Posterior vena cava (tissue), 2 donors: ENCODE measurements at places on chromosomes 5 and 9. TPM values are rescaled to one million over a fixed set of nuclear protein-coding genes. Genes with fewer than 3 reads are reported as not detected.

GRCh38 chr5:135482381-135482933 is 30.3 kb upstream of the TIFAB start:
- DNase-seq: no peak

DNA sequence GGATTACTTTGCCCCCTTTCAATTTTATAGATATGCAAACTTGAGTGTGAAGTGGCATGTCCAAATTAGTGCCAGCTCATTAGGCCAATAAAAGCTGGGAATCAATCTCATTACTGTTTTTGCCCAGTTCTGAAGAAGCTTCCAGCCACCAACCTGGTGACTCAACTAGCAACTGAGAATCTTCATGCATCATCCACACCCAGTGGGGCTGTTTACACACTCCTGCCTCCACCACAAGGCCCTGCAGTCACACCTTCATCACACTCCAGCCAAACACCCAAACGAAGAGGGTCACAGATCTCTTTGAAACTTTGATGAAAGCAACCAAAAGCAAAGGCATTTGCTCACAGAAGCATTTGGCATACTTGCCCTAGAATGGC is 41.3 kb upstream of the S1PR3 start:
- DNase-seq: no peak

DNA sequence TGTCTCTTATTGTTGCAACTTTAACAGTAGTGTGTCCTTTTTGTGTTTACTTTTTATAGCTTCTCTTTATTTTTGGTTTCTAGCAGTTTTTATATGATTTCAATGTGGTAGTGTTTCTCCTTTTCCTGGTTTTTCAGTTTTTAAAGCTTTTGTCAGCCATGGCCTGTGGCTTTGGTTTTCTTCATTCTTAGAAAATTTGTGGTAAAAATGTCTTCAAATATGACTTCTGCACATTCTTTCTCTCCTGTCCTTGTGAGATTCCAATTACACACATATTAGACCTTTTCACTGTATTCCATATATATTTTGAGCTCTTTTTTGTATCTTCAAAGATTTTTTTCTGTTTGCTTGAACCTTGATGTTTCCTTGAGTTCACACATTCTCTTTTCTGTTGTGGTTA is 180.5 kb downstream of the CNTLN start:
- DNase-seq: no peak

GRCh38 chr5:163439092-163439425 is 1.7 kb downstream of the CCNG1 start:
- DNase-seq: no peak

GRCh38 chr9:135980926-135981630 is 19.9 kb upstream of the UBAC1 start:
- no peak for DNase-seq

PCDHB13 gene
- total RNA-seq: 3.9 TPM

DNA sequence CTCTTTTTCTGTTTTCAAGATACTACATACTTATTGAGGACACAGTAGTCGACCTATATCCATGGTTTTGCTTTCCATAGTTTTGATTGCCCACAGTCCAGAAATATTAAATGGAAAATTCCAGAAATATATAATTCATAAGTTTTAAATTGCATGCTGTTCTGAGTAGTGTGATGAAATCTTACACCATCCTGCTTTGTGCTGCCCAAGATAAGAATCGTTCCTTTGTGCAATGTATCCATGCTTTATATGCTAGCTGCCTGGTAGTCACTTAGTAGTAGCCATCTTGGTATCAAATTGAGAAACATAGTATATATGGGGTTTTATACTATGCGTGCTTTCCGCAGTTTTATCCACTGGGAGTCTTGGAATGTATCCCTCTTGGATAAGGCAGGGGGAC is 59.0 kb downstream of the CWC27 start:
- no peak for DNase-seq

DNA sequence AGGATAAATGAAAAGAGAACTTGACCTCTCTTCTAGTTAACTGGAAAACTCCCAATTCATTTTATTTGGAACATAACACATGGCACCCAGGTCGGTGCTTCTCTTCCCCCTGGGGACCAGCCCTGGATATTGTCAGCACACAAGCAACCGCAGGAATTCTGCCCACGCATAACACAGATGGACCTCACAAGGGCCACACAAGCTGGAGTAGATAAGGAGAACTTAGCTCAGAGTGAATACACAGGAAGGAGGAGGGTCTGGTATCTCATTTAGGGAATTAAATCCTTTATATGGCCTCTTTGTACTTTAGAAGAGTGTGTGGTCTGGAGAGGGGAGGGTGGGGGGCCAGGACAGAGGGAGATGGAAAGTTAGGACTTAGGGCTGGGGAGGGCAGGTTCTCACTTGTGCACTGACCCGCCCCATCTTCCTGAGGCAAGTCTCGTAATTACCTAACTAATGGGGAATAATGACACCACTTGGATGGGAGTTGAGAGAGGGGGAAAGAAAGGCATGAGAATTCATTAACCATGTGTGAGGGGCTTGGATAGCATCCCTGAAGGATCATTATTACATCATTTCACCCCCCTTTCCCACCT is 341.2 kb upstream of the WWC1 start:
- no peak for DNase-seq

DNA sequence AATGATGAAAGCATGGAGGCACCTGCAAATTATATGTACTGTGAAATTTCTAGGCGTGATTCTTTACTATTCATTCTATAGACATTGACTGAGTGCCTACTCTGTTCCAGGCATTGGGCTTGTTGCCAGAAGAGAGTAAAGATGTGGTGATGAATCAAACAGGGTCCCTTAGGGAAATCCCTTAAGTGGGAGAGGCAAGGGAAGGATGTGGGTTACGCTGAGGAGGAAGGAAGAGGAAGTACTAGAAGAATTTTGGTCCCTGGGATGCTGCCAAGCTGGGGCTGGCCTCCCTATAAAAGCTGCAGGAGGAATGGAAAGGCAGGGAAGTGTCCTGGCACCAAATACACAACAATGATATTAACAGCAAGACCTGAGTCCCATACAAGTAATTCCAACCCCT is 76.7 kb upstream of the SPOCK1 start:
- DNase-seq: no peak

GSN gene
- 1,544 TPM for total RNA-seq

TUT7 gene
- total RNA-seq: 23.3 TPM

DNA sequence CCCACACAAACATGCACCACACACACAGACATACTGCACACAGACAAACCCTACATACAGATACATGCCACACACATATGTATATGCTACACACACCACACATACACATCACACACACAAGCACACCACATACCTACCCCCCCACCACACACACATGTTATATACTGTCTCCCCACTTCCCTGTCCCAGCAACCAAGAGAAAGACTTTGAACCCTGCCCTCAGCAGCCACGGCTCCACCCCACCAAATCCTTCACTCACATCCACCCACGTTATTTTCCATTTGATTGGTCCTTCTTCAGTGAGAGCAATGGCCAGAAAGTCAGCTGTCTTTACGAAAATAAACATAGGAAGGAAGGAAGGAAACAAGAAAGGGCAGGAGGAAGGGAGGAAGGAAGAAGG is 479.8 kb downstream of the DIRAS2 start:
- DNase-seq: no peak

BOD1 gene
- total RNA-seq: 35.6 TPM

- no peak for DNase-seq
Measured at GRCh38 chr9:116048081-116048480, 105.5 kb upstream of the PAPPA start.

- no peak for DNase-seq
Measured at GRCh38 chr5:125484272-125484741, 737.9 kb upstream of the ZNF608 start.

- no peak for DNase-seq
Measured at GRCh38 chr9:7103367-7103766, 345.6 kb downstream of the KDM4C start.

DNA sequence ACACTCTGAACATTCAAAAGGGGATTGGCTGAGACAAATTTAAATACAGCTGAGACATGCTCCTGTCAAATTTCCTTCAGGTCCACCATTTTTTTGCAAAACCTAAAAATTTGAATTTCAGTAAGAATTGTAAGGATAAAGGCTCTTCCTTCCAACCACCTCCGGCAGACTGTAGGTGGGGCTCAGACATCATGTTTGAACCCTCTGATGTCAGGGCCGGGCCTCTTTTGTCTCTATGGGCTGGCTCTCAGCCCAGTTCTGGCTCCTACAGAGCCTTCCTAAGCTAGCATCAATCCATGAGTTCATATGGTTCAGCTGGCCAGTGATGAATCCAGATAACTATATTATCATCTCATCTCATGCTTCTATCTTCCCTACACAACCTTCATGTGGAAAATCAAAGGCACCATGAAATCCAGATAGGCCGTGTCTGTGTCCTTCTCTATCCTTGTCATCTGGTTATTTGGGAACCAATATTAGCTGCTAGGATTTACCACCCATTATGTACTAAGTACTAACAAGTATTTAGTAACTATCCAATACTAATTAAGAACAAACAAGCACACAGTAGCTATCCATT is 44.2 kb downstream of the NIPSNAP3B start:
- no peak for DNase-seq

ERBIN gene
- total RNA-seq: 60.3 TPM

DNA sequence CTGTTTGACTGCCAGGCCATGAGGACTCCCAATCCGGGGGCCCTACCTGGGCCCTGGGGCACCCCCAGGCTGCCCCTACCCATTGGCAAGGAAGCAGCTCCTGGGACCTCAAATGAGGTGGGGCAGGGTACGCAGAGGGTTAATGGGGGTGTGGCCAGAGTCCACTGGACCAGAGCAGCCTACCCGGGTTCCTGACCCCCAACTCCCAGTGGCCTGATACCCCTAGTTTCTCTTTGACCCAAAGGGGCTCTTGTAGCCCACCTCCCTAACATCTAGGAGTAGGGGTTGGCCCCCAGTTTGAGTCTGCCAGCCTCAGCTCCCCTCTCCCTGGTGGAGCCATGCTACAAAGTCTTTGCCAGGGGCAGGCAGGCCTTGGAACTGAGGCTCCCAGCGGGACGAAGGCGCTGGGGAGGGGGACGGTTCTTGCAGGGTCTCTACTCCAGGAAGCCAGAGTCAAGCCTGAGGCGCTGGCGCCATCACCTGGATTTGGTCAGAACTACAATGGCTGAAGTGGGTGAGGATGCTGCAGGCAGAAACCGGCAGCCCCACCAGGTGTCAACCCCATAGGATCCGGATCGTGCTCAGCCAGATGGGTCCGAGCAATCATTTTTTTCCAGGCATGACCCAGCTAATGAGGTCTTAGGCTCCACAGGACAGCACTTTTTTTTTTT is 8.4 kb upstream of the CERCAM start:
- no peak for DNase-seq

MRPL36 gene
- total RNA-seq: 32.4 TPM

GRCh38 chr5:144481861-144482260 is 311.2 kb downstream of the KCTD16 start:
- no peak for DNase-seq

TARS1 gene
- 113 TPM for total RNA-seq

DNA sequence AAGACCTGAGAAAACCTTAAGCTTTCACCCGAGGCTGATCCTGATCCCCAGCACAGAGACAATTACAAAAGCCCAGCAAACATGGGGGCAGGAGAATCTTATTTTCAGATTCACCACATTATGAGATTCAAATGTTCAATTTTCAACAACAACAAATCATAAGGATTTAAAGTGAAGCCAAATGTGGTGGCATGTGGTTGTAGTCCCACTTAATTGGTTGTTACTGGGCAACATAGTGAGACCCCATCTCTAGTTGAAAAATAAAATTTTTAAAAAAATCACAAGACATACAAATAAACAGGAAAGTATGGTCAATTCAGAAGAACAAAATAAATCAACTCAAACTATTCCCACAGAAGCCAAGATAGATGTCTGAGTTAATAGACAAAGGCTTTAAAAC is 3.9 kb upstream of the RABGAP1 start:
- no peak for DNase-seq

DNA sequence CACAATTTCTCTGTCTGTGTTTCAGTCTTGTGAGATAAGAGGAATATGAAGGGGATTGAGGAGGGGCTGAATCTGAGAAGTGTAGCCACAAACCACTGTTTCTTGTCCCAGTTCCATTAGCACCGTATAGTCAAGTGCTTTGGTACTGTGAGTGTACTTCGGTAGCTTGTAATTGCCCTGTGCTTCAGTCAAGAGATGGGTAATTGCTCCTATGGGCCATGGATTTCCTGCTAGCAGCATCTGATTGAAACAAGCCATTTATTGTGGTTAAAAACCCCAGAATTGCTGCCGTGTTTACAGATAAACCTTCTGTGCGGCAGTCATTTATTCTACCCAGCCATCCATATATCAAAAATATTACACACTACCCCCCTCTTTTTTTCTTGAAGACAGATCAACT is 98.6 kb downstream of the MAT2B start:
- no peak for DNase-seq

GRCh38 chr5:88553136-88553875 is 284.7 kb upstream of the TMEM161B start:
- no peak for DNase-seq
